ENCODE measurements at places on chromosomes 5 and 9.
A peak's percentile ranks its signal among the peaks of the same experiment; 100 is the strongest.

GRCh38 chr9:34518896-34519295 is 3.9 kb downstream of the ENHO start:
- no peaks in the 10 kb centered on the region for H3K36me3 ChIP-seq
- no peak overlapping the region for H3K4me3 ChIP-seq
- H3K27ac ChIP-seq = no peak overlapping the region
- H3K4me1 ChIP-seq = peaks cover 27% of the 10 kb centered on the region
- no peaks in the 10 kb centered on the region for H3K27me3 ChIP-seq

GRCh38 chr5:429453-430188 is 13.4 kb upstream of the EXOC3 start:
- H3K4me3 ChIP-seq = no peak overlapping the region
- H3K36me3 ChIP-seq = no peaks in the 10 kb centered on the region
- no peak overlapping the region for H3K27ac ChIP-seq
- H3K27me3 ChIP-seq = peaks cover 5% of the 10 kb centered on the region
- no peak for DNase-seq

GRCh38 chr5:152188251-152188650 is 216.8 kb downstream of the NMUR2 start:
- H3K36me3 ChIP-seq = no peaks in the 10 kb centered on the region
- H3K27me3 ChIP-seq = no peaks in the 10 kb centered on the region
- no peaks in the 10 kb centered on the region for H3K4me1 ChIP-seq
- H3K27ac ChIP-seq = no peak overlapping the region
- no peak for DNase-seq
- no peak overlapping the region for H3K4me3 ChIP-seq

GRCh38 chr5:65255294-65255693 is 226.4 kb downstream of the ADAMTS6 start:
- H3K4me3 ChIP-seq = no peak overlapping the region
- no peaks in the 10 kb centered on the region for H3K27me3 ChIP-seq
- no peak for DNase-seq
- no peaks in the 10 kb centered on the region for H3K4me1 ChIP-seq
- H3K36me3 ChIP-seq = no peaks in the 10 kb centered on the region

- no peaks in the 10 kb centered on the region for H3K36me3 ChIP-seq
- peaks cover 1% of the 10 kb centered on the region for H3K4me1 ChIP-seq
- no peak for DNase-seq
- no peak overlapping the region for H3K27ac ChIP-seq
- no peak overlapping the region for H3K4me3 ChIP-seq
Observed at GRCh38 chr9:132575005-132575609, 7.3 kb upstream of the BARHL1 start.

GRCh38 chr5:158200619-158201018 is 341.7 kb upstream of the CLINT1 start:
- H3K27ac ChIP-seq = no peak overlapping the region
- DNase-seq = no peak
- no peaks in the 10 kb centered on the region for H3K36me3 ChIP-seq
- no peaks in the 10 kb centered on the region for H3K4me1 ChIP-seq

DNA sequence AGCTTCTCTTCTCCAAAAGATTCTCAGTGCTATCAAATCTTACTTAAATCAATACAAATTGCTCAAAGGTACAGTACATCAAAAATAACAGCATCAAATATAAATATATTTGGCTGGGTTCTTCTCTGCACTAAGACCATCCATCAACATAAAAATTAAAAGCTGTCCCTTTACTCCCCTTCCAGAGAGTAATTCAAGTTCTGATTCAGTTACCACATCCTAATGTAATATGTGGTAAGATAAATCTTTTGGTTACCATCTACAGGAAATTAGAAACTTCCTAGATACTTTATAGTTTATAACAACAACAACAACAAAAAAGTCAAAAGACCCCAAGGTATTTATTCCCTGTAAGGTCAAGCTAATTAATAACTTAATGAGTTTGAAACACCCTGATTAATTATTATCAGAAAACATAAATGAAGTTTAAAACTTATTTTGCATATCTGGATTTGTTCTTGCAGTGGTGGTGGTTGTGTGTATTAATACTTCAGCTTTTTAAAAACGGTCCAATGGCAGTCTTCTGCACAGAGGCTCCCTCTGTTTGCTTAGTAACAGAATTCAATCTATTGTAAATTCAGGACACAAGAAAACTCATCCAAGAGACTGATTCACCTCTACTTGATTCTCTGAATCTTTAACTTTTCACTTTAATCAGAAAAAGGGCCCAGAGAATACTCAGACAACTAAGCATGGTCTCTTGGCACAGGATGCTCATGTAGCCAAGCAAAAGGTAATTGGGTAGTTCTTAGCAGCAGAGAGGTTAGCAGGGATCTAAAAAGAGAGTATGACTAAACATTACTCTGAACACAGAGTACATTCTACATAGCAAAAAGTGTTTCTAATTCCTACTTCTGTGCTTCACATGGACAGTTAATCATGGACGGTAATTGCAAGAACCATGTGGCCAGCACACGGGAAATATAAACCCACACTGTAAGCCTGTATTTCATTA is 20.1 kb downstream of the DIAPH1 start:
- no peaks in the 10 kb centered on the region for H3K36me3 ChIP-seq
- no peak overlapping the region for H3K4me3 ChIP-seq
- H3K27me3 ChIP-seq = no peaks in the 10 kb centered on the region
- peaks cover 23% of the 10 kb centered on the region for H3K4me1 ChIP-seq
- DNase-seq = no peak

DNA sequence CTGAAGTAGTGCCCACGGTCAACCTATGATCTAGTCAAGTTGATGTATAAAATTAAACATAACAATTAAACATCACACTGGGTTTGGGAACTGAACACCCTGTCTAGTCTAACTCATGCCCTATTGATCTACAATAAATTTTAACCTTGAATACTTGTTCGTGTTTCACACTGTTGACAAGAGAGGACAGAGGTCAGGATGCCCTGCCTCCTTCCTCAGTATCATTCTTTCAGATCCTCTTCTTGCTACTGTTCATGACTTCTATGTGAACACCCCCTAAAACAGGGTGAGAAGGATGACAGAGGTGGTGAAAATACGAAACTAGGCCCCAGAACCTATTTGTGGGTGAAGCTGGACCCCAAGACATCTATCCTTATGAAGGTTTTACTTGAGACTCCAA is 8.1 kb upstream of the MAT2B start:
- peaks cover under 1% of the 10 kb centered on the region for H3K4me1 ChIP-seq
- no peaks in the 10 kb centered on the region for H3K36me3 ChIP-seq
- H3K27ac ChIP-seq = no peak overlapping the region
- H3K27me3 ChIP-seq = no peaks in the 10 kb centered on the region
- no peak for DNase-seq

GRCh38 chr9:79764374-79764773 is 192.6 kb downstream of the TLE4 start:
- H3K27ac ChIP-seq = no peak overlapping the region
- peaks cover 8% of the 10 kb centered on the region for H3K4me1 ChIP-seq
- no peaks in the 10 kb centered on the region for H3K36me3 ChIP-seq
- H3K27me3 ChIP-seq = no peaks in the 10 kb centered on the region

DNA sequence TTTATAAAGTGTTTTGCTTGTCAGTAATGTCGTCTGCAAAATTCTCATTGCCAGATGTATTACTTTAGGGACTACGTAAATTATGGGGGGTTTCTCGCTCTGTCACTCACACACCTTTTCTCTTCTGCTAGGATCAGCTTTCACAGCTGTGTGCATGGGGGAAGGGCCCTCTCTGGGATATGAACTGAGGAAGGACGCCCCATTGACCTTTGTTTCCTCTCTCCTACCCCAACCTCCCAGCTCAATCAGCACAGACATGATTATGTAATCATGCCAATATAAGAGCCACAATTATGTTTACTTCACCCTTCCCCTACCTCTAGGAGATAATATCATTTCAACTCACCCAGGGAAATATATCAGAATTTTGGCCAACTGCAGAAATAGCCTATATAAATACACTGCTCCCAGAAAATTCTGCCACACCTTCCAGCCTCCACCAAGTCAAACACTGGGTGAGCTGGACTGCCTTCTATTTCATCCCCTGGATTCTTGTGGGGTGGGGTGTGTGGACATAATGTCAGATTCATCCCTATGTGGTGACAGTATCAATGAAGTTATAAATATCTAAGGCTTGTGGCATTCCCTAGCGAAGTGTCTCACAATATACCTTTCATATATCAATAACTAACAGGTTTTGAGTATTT is 12.6 kb upstream of the SEMA5A start:
- no peak for DNase-seq
- no peak overlapping the region for H3K4me3 ChIP-seq
- H3K36me3 ChIP-seq = no peaks in the 10 kb centered on the region

- no peak overlapping the region for H3K27ac ChIP-seq
- DNase-seq = no peak
- no peaks in the 10 kb centered on the region for H3K27me3 ChIP-seq
- H3K36me3 ChIP-seq = no peaks in the 10 kb centered on the region
Observed at GRCh38 chr9:85349046-85349445, 392.7 kb downstream of the AGTPBP1 start.

DNA sequence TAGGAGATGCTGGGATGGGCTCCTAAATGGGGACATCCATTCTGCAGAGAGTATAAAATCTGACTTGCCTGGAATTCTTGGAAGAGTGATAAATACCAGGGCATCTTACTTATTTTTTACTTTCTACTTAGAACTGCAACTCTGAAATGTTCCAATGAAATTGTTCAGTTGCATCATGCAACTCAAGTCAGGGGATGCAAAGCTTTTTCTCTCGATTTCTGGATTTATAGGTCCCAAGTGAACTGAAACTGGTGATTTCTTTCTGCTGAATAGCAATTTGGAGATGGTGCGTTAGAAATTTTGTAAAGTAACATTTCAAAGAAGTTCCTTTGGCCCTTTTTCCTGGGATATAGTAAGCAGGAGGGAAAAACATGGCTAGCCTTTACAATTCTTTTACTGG is 238.4 kb upstream of the CD180 start:
- DNase-seq = no peak
- H3K27ac ChIP-seq = no peak overlapping the region
- H3K27me3 ChIP-seq = no peaks in the 10 kb centered on the region
- H3K4me1 ChIP-seq = no peaks in the 10 kb centered on the region
- H3K4me3 ChIP-seq = no peak overlapping the region
- no peaks in the 10 kb centered on the region for H3K36me3 ChIP-seq

GRCh38 chr9:116717150-116717549 is 30.0 kb downstream of the TRIM32 start:
- H3K27me3 ChIP-seq = no peaks in the 10 kb centered on the region
- no peak for DNase-seq
- no peaks in the 10 kb centered on the region for H3K4me1 ChIP-seq
- H3K36me3 ChIP-seq = no peaks in the 10 kb centered on the region

DNA sequence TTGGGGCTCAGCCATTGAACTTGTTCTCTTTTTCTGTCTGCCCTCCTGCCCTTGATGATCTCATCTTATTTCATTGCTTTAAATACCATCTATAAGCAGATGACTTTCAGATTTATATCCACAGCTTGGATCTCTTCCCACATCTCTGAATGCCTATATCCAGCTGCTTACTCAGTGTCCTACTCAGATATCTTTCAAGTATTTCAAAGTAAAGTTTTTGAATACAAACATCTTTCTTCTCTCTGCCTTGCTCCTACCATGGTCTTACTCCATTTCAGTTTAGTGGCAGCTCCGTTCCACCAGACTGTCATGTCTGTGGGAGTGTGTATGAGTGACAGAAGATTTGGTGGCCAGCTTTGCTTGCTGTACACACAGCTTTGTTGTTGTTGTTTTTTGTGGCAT is 59.7 kb downstream of the ERBIN start:
- H3K4me1 ChIP-seq = peaks cover 16% of the 10 kb centered on the region
- H3K27me3 ChIP-seq = no peaks in the 10 kb centered on the region
- DNase-seq = no peak

DNA sequence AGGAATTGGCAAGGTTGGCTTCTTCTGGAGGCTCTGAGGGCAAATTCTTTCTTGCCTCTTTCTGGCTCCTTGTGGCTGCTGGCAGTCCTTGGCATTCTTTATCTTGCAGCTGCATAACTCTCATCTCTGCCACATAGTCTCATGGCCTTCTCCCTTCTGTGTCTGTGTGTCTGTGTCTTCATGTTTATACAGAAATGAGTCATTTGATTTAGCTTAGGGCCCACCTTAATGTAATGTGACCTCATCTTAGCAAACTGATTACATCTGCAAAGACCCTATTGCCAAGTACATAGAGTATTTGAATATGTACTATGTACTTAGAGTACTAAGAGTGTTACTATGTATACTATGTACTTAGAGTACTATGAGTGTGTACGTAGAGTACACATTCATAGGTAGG is 122.5 kb downstream of the RFK start:
- no peak overlapping the region for H3K27ac ChIP-seq
- DNase-seq = no peak
- no peaks in the 10 kb centered on the region for H3K27me3 ChIP-seq
- no peak overlapping the region for H3K4me3 ChIP-seq

- peaks cover 43% of the 10 kb centered on the region for H3K4me1 ChIP-seq
- H3K4me3 ChIP-seq = peak overlapping the region; percentile 88
- H3K36me3 ChIP-seq = no peaks in the 10 kb centered on the region
- peak overlapping the region; percentile 84 for H3K27ac ChIP-seq
- H3K27me3 ChIP-seq = no peaks in the 10 kb centered on the region
Observed at GRCh38 chr5:129094924-129095899, 663 bp downstream of the ISOC1 start.

DNA sequence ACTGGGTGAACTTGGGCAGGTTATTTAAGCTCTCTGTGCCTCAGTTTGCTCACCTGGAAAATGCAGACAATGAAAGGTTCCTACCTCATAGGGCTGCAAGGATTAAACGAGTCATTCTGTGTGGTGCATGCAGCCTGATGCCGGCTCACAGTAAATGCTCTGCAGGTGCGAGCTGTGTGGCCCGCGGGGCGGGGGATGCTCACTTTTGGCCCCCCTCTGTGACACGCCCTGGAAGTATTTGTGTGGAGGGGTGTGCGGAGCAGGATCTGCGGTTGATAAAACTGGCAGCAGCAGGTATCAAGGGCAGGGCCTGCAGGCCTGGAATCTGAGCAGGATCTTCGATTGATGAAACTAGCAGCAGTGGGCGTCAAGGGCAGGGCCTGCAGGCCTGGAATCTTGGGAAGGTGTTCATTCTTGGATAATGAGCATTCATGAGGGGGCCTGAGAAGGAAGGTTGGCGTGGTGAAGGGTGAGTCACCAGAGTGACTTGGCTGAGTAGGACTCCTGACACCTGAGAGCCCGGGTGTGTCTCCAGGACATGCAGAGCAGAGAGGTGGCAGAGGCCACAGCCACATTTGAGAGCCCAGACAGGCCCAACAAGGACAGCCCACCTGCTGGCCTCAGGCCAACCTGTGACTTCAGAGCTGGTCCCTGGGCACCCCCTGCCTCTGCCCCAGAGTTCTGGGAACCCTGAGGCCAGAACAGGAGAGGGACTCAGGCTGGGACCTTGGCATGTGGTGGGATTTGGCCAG is 11.9 kb downstream of the UNC5A start:
- peaks cover 18% of the 10 kb centered on the region for H3K4me1 ChIP-seq
- DNase-seq = no peak
- no peak overlapping the region for H3K27ac ChIP-seq

GRCh38 chr5:102691434-102691833 is 63.7 kb upstream of the PAM start:
- no peak overlapping the region for H3K27ac ChIP-seq
- no peak for DNase-seq
- H3K27me3 ChIP-seq = no peaks in the 10 kb centered on the region
- H3K4me3 ChIP-seq = no peak overlapping the region
- H3K36me3 ChIP-seq = no peaks in the 10 kb centered on the region
- no peaks in the 10 kb centered on the region for H3K4me1 ChIP-seq

- no peak overlapping the region for H3K4me3 ChIP-seq
- H3K4me1 ChIP-seq = no peaks in the 10 kb centered on the region
- no peak for DNase-seq
- H3K27ac ChIP-seq = no peak overlapping the region
- H3K27me3 ChIP-seq = peaks cover 9% of the 10 kb centered on the region
- H3K36me3 ChIP-seq = no peaks in the 10 kb centered on the region
Observed at GRCh38 chr5:37860206-37860605, 20.4 kb upstream of the GDNF start.

All from suprapubic skin (tissue), 4 donors.